ENCODE measurements at places on chromosomes 16 and 17.

DNA sequence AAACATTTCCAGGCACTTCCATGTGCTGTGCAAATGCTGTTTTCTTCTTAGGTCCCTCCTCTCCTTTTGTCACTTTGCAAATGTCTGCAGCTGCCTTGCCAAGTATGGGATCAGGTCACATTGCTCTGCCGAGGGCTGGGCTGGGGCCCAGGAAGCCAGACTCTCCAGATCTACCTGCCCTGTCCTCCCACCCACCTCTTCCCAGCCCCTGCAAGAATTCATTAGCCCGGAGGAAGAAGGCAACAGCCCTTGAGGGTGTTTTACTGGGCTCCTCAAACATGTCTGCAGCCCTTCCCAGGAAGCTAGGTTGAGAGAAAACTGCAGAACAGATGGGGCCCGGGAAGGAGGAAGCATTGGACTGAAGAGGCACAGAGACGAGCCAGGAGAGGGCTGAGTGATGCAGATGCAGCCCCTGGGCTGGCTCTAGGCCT, 47.1 kb downstream of the WSB1 start:
- DNase-seq, result no peak

- peak; percentile 86 for DNase-seq
Observed at GRCh38 chr17:35930211-35931065, at the start of gene RDM1. RDM1 (minus strand) TSS chr17:35930773; CDS start chr17:35930727, 46 bp downstream.

- DNase-seq, result no peak
Observed at GRCh38 chr16:11977376-11978041, 975 bp downstream of the SNX29 start.

GRCh38 chr17:73278465-73279453, 17.1 kb upstream of the CPSF4L start:
- DNase-seq, result no peak

- no peak for DNase-seq
Observed at GRCh38 chr16:66717776-66718175, 21.2 kb upstream of the CMTM4 start.

DNA sequence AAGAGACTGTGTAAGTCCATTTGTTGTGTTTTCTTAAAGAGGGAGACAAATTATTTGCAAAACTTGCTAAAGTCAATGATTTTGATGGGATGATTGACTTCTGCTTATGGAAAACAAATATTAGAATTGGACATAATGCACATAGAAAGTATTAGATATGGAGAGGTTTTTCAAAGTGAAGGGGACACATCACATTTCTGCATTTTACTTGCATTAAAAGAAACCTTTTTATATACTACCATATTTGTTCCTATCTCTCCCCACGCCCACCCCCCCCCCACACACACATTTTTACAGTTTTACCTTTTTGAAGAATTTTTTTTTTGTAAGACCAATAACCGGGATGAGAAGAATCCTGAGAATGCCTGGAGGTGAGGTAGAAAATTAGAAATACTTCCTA, 8.6 kb upstream of the OR4D2 start:
- DNase-seq, result no peak

- no peak for DNase-seq
Observed at GRCh38 chr16:79286646-79287423, 313.7 kb downstream of the MAF start.

DNA sequence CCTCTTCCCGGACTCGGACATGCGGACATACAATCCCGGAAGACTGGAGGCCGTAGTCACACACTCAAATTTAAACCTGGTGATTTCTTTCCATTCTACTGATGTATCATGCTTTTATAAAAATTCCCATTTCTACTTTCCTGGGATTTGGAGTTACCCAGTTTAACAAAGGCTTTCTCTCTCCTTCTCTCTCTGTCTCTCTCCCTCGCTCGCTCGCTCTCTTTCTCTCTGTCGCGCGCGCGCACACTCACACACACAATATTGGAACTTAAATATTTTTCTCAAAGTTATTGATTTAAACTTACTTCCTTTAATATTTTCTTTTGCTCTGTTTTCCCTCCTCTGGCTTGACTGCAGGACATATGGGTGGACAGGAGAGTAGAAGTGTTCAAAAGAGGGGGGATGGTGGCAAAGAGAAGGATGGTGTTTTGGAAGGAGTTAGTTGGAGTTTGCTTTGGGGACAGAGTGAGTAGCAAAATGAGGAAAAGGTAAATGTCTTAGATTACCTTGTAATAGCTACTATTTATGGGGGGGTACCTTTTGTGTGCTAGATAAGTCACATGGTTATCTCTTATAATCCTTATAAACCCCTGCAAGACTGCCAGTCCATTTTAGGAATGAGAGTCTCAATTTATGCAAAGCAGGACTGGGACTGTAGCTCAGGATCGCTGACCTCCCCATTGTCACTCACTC, 878 bp upstream of the TRIM25 start:
- no peak for DNase-seq

GRCh38 chr17:18877104-18877645, 19.2 kb downstream of the PRPSAP2 start:
- no peak for DNase-seq

DNA sequence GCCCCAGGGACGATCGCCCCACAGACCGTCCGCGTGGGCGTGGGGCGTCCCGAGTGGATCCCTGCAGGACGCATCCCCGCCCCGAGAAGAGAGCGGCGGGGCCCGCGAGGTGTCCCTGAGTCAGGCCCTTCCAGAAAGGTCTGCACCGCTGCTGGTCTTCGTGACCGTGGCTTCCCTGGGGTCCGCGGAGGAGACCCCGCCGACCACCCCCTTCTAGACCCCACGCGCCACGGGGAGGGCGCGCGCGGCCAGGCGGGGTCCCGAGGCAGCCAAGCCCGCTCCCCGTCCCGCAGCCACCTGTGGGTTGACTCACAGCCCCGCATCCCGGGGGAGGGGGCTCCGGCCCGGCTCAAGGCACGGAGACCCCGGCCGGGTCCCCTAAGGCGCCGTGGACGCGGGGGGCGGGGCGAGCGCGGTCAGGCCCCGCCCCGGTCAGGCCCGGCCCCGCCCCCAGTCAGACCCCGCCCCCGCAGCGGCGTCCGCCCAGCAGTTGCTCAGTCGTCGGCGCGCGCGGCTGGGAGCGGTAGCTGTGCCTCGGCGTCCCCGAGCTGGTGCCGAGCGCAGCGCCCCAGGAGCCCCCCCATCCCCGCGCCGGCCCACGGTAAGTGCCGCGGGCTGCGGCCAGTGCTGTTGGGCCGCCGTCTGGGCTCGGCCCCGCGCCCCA, at the start of gene BAIAP3:
Gene BAIAP3 (plus strand): TSS at position 497 of the 664 bp plus-strand sequence. CDS start 4,905 bp downstream, outside the sequence.
- peak; percentile 56 for DNase-seq

GRCh38 chr16:5024632-5025031, 9.1 kb downstream of the NAGPA start:
- no peak for DNase-seq

- DNase-seq, result no peak
Observed at GRCh38 chr17:55263569-55264277, 1.0 kb upstream of the HLF start.

DNA sequence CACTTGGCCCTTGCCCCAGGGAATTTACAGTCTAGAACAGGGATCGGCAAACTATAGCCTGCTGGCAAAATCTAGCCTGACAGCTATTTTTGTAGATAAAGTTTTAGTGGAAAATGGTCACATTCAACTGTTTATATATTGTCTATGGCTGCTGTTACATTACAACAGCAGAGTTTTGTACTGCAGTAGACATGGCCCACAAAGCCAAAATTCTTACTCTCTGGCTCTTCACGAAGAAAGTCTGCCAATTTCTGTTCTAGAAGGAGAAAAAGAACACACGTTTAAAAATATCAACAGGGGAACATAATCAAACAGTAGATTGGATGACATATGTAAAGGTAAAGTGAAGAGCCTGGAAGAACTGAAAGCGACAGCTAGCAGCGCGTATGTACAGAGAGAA, 33.2 kb upstream of the CCDC182 start:
- DNase-seq, result no peak

DNA sequence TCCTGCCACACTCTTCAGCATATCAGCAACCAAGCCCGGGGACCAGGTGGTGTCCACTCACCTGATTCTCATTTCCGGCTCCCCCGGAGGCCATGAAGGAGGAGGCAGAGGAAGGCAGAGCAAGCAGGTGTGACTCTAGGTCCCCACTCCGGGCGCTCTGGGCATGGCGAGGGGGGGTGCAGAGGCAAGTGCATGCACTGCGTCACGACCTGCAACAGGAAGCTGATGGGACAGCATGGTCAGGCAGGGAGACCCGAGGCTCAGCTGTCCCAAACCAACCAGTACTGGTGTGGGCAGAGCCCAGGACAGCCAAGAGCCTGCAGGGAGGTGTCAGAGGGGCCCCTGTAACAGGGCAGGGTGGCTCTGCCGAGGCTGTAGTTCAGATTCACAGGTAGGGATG, 2.1 kb upstream of the ENGASE start:
- no peak for DNase-seq

DNA sequence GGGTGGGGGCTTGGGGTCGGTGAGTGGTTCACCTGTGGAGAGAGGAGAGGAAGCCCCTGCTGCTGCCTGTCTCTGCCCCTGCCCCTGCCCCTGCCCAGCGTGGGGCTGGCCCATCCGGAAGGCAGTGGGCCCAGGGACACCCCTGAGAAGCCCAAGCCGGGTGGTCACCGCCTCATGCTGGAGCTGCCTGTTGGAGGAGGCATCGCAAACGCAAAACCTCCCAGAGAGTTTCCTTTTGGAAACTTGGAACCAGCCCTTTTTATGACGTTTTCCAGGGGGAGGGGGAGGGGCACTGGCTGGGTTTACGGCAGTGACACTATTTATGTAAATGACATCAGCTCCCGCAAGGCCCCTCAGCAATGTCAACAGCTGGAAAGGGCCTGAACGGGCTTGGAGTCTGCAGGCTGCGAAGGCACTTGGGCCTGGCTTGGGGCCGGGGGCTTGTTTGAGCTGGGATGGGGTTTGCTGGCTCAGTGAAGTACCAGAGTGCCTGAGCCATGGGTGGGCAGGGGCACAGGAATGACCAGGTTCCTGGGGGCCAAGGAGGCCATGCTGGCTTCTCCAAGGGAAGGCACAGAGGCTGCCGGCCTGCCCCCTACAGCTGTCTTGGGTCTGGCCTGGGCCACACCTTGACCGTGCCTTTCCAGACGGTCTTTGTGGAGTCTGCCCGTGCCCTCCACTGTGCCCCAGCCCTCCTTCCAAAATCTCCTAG, 219.5 kb downstream of the NTN1 start:
- DNase-seq, result no peak

DNA sequence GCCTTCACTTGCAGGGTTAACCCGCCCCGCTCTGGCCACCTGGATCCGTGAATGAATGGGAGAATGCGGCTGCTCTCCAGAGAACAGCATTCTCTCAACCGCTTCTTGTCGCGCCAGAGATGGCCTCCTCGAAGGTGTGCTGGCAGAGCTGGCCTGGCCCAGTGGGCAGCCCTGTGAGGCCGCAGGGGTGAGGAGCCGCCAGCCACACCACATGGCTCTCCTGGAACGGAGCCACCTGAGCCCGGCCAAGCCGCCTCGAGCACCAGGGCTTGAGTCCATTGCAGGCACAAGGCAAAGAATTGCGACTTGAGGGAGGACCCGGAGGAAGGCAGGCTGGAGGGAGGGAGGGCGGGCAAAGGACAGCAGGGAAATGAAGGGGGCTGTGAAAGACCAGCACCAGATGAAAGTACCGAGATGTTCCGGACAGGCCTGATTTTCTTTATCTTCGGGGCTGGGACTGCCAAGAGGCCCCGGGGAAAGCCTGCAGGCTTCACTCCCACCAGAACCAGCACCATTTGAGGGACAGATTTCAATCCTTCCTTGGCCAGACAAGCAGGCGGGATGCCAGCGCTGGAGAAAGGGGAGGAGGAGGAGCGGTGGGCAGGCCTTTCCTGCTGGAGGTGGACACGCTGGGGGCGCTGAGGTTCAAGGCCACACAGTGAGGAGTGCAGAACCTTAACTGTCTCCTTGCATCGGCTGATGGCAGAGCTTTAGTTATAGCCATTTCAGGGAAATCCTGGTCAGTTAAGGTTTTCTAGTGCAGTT, 69.4 kb downstream of the MRC2 start:
- no peak for DNase-seq

GRCh38 chr17:76870377-76870714, 2.1 kb downstream of the MGAT5B start:
- DNase-seq, result no peak

GRCh38 chr16:57544124-57544653, 1.7 kb downstream of the ADGRG5 start:
- DNase-seq, result peak; percentile 34

- DNase-seq, result no peak
Observed at GRCh38 chr16:26453215-26453614, 613.5 kb upstream of the C16orf82 start.

GRCh38 chr17:65055708-65056638, 567 bp downstream of the GNA13 start:
- peak; percentile 37 for DNase-seq

DNA sequence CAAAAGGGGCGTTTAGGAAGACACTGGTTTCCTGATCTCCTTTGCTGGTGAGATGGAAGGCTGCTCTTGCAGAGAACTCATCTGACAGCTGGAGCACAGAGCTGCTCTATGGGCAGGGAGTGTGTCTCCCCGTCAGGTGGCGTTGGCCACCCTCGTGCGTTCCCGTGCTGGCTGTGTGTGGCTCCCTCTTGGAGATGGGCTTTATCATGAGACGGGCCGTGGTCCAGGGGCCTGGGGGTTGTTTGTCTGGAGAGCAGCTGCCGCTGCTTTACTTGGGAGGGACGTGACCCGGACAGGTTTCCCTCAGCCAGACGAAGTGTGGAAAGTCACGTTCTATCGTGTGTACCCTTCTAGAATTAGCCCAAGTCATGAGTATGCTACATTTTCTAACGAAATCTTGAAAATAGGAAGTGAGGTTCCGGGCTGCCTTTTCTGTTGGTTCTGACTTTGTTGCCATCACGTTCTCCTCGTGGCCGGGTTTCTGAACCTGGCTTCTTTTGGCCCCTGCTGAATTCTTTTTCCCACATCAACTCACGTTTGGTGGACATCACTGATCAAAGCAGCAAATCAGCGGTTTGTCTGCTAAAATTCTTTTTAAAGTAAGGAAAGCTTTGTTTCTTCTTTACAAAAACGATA, 105.6 kb upstream of the CHMP6 start:
- DNase-seq, result no peak

DNA sequence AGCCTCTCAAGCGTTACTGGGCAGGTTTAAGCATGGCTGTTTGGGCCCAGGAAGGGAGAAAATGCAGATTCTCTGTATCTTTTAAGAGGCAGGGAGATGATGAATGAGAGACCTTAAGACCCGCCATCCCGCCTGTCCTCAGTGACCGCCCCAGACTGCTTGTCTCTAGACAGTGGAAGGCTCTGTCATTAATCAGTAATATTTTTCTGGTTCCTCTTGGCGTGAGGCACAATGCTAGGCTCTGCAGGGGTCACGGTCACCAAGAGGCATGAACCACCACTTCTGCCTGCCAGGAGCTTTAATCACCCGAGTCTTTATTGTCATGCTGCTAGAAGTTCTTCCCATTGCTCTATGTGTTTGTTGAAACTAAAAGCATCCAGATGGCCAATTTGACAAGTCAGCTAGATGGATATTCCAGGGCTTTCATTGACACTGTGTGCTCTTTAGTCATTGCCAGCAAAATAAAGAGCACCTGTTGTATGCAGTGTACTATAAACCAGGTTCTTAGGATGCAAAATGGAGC, 3.2 kb downstream of the SLC6A2 start:
- no peak for DNase-seq

DNA sequence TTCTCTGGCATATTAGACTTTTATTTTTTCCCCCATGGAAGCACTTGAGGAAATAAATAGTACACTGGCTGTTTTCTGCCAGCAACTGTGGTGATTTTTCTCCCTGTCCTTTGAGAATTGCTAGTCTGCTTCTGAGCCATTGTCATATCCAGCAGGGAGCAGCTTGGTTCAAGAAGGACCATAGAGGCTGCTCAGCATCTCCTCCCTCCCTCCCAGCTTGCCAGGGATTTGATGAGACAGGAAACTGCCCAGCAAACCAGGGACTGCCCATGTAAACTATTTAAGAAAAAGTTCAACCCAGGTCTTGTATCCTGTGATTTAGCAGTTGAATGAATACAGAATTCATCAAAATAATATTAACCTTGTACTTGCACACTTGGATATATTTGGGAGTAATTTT, 39.5 kb downstream of the CYB5B start:
- DNase-seq, result no peak
